NCI-H2171 treated with DMSO at 0.1 percent for 48 hours (cell line): ENCODE measurements at places on chromosomes 11 and 22.

- no peak for DNase-seq
Observed at GRCh38 chr11:130191896-130192295, 32.3 kb downstream of the ST14 start.

- no peak for DNase-seq
Observed at GRCh38 chr11:69647761-69648497, 7.0 kb downstream of the CCND1 start.

DNA sequence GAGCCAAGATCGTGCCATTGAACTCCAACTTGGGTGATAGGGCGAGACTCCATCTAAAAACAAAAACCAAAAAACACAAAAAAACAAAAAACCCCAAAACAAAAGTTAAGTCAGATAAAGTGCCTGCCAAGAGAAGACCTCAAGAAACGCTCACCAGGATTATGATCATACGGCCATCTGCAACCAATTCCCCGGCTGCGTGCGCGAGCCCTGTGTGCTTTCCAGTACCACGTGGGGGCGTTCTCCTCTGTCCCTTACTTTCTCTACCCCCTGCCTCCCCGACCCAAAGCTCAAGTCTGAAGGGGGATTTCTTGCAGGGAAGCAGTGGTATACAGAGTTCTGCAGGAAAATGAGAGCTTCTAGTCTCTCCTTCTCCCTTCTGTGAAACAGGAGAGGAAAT lies 10.5 kb upstream of the RPS19BP1 start:
- DNase-seq = peak; percentile 63

DNA sequence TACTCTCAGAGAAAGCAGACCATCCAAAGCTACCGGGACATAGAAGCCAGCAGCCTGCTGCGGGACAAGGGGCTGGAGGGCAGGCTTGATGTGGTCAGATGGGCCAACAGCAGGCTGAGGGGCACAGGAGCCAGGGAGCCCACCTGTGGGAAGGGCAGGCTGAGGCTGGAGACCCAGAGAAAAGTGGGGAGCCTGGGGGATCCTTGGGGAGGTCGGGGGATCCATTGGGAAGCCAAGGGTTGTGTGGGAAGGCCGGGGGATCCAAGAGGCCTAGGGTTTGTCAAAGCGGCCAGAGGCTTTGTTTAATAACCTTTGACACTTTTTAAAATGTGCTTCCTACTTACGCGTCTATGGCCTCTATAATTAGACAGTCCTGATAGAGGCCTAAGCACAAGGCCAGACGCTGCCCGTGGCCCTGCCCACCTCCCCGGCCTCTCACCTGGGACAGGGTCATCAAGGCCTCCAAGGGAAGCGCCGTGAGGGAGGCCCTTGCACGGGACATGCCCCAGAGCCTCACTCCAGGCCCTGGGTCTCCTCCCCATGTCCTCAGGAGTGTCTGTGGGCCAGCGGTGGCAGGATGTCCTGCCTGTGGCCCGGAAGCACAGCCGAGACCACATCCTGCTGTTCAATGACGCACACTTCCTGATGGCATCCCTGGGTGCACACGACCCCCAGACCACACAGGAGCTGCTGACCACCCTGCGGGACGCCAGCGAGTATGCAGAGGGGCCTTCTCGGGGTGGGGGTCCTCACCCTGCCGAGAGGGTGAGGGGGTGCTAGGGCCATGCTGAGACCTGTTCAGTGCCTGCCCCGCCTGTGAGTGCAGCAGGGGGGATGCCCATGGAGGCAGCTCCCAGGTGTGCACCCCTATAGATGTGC lies 8.6 kb upstream of the GTSE1 start:
- DNase-seq = no peak

DNA sequence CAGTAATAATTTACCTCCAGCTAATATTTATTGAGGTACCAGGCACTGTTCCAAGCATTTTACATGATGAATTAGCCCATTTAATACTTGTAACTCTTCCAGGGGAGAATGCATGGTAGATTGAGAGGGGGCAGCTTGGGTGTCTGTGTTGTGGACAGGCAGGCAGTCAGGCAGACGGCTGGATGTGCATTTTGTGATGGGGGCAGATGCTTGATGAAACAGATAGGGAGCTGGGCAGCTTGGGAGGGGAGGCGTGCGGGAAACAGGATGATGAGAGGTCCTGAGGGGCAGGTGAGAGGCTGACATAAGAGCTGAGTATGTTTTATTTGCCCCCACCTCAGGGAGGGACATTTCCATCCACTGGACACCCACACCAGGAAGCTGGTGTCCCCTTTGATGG lies 33.1 kb upstream of the SHISAL1 start:
- DNase-seq = peak; percentile 48

DNA sequence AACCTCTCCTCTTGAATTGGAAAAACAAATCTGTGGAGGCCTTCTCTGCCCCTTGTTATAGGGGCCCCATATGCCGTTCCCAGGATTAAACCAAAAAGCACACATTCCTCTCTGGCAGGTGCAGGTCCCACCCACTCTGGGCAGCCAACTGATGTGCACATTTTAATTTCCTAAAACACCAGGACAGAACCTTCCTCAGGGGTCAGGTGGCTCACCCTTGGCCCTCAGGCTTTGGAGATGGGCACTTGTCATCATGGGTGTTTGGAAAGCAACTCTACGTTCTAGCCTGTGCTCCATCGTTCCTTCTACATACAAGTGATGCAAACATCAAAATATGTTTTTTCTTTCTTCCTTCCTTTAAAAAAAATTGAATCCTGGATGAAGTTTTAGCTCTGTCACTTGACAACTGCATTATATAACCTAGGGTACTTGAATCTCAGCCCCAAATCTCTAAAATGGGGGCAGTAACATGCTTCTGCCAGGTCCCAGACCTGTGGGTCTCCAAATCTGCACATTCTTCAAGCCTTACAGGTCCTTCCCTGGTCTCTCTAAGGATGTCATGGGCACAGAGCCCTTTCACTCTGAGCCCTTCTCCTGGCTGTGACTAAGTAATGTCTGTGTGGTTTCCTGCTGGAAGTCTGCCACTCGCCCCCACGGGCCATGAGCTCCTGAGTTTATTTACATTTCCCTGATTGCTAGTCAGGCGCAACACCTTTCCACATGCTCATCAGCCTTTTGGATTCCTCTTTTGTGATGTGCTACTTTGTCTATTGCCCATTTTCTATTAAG lies 43.8 kb downstream of the KCNQ1OT1 start:
- no peak for DNase-seq

GRCh38 chr11:25758145-25758661 lies 573.7 kb upstream of the ANO3 start:
- DNase-seq = no peak

DNA sequence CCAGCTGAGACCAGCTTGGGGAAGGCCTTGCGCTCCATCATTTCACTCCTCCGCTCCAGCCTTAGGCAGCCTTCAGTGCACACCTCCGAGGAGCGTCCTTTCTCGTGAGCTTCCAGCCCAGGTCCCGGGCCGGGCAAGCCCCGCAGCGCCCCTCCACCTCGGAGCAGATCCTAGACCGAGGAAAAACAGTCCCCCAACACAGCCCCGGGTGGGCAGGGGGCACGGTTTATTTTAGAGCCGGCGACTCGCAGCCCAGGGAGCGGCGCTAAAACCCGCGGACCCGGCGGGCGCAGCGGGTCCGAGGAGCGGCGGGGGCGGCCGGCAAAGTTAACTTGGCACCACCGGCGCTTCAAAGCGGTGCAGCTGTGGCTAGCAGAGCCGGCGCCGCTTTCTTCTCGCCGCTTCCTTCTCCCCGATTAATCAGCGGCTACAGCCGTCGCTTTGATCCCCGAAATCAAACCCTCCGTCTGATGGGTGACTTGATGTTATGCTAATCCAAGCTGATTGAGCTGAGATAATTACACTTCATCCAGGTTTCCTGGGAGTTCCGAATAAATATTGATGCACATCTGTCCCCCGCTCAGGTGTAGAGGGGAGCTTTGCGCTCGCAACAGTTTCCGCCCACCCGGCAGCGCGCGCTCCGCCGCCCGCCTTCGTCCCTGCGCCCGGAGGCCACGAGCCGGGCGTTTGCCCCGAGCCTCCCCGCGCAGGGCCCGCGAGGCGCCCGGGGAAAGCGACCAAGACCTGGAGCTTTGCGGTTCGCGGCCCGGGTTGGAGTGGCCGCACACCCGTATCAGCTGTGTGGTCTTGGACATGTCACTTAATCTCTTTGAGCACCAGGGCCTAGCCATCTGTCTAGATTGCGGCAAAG lies 192.7 kb downstream of the BUD13 start:
- DNase-seq = peak; percentile 62

GRCh38 chr11:115716601-115717529 lies 212.7 kb upstream of the CADM1 start:
- DNase-seq = no peak

GRCh38 chr22:29457730-29458129 lies 19.3 kb downstream of the RFPL1 start:
- DNase-seq = peak; percentile 92

- DNase-seq = no peak
Observed at GRCh38 chr11:69916806-69917387, 97.7 kb upstream of the FGF3 start.

DNA sequence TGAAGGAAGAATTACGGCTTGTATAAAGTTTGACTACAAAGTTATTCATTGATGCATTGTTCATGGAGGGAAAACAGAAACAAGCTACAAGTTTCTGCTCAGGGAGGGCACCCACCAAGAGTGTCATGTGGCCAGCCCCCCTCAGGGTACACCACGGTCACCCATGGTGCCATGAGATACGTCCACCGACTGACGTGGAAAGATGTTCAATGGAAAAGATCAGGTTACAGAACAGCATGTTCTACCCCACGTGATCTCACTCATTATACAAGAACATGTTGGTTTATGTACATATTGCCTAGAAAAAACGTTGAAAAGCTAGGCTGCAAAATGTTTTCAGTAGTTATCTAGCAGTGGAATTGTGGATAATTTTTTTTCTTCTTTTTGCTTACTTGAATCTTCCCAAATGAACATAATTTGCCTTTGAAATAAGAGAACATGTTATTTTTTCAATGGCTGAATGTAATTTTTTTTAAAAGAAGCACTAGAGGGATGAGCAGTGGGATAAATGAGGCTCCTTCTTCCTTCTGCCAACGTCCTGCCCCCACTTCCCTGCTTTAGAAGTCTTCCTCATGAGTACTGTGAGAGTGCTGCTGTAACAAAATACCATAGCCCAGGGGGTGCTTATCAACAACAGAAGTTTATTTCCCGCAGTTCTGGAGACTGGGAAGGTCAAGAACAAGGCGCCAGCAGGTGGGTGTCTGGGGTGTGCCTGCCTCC lies 22.5 kb downstream of the RCN1 start:
- peak; percentile 100 for DNase-seq
